Skin of body (tissue), 3 donors: ENCODE measurements at places on chromosomes 3 and 15.
A peak's percentile ranks its signal among the peaks of the same experiment; 100 is the strongest.

DNA sequence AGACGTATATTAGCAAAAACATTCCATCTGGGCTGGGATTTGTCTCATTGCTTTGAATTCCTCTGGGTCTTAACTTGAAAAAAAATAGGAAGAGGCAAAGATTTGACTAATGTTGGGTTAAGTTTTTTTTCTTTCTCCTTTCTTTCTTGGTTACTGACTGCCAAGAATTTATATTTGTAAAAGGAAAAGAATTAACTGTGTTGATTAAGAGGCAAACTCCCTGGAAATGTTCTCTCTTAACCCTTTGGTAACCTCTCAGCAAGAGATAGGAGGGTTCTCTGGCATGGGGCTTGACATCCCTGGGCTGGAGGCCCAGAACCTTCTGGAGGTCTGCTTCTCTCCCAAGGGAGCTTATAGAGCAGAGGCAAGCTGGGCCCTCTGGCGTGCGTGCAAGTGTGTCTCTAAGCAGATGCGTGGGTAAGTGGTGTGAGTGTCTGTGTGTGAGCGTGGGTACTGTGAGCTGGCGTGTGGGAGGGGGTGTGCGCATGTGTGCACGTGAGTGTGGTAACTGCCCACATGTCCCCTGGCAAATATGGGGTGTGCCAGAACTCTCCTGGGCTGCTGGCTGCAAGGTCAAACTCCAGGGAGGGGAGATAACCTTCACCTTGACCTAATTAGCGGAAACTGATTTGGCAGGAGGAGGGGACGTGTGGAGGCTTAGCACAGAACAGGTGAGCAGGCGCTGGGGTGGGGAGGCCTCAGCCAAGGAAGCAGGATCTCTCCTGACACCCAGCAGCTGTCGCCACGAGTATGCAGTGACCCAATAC is 49.4 kb upstream of the MAGEF1 start:
- DNase-seq, result peak; percentile 96

DNA sequence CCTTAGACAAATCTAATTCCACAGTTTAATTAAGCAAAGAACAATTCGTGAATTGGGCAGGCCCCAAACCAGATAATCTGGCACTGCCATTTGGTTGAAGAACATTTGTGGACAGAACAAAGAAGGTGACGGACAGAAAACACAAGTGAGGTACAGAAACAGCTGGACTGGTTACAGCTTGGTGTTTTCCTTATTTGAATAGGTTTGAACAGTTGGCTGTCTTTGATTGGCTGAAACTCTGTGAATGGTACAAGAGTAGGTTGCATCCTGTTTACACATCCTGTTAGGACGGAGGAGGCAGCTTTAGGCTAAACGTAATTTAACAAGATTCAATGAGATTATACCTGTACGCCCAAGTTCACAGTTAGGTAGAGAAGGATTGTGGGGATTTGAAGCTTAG is 114.4 kb downstream of the LPP start:
- DNase-seq, result no peak

DNA sequence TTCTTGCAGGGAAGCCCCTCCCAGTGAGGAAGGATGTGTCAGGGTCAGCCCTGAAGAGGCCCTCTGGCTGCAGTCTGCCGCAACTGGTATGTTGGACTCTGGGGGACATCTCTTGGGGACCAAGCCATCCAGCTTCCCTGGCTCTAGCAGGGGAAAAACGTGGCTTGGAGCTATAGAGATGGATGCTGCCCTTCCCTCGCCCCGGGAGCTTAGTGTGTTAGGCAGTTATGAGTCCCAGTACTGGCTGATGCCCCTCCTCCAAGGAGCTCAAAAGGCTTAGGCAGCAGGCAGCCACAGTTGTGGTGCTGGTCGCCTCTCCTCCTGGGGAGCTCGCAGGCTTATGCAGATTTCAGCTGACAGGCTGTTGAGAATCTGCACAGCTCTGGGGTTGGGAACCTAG is 353.1 kb upstream of the GBE1 start:
- no peak for DNase-seq

DNA sequence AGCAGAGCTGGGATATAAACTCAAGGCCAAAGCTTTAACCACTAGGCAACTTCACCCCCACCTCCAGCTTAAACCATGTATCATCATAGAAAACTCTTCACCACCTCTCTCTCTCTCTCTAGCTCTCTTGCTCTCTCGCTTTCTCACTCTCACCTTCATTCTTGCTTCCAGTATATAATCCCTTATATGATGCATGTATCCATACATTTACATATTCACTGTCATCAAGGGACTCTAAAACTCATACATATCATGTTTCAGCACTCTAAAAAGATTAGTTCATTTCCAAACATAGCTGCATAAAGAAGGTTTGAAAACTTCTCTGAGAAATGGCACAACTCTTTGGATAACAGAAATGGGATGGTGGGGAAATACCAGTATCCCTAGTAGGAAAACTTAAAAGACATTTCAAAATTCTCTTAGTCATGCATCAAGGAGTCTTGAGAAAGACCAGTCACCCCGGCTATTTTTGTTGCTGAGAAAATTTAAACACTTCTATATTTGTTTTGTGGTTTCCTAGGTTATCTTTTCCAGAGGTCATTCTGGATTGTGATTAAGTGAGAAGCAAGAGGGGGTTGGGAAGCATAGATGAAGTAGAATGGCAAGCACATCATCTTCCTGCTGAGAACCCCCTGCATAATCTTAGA is 447.8 kb upstream of the THBS1 start:
- DNase-seq, result no peak

DNA sequence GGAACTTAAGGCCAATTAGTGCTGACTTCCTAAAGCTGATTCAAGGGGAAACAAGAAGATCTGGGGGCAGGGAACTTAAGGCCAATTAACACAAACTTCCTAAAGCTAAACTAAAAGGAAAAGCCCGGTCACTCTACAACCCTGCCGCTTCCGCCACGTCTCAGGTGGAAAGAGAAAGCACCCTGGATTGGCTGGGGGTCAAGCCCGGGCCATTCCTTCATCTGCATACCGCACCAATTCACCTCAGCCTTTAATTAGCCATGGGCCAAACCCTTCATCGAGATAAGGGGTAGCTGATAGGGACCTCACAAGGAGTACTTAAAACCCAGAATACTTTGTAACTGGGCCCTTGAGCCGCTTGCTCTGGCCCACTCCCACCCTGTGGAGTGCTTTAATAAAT is 14.4 kb downstream of the TMPRSS7 start:
- DNase-seq, result no peak

DNA sequence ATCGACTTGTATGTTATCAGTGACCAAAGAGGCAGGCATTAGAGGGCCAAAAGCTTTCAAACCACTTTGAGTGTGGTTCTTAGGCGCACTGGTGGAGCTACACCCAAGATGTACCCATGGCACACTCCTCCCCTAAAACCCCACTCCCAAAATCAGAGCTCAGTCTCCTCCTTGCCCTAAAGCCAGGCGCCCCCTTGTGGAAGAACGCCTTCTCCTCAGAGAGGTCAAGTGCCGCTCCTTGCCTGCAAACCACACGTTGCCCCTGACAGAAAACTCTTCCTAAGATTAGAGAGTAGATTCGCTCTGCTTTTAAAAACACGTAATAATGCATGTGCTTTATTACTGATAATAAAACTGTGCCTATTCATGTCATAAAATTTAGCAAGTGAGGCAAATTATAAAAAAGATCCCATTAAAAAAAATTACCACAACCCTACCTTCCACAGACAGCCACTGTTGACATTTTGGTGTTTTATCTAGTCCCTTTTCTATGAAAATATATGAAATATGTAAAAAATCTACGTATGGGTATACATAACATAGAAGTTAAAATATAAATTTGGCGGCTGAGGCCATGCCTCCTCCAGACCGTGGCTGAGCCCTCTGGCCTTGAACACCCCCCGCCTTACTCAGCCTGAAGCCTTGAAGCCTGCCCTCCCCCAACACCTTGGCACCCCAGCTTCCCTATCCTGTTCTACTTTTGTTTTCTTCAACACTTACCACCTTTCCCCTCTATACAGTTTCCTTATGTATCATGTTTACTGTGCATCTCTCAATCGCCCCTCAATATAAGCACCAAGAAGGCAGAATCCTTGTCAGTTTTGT is 33.5 kb downstream of the BCL2L10 start:
- no peak for DNase-seq

DNA sequence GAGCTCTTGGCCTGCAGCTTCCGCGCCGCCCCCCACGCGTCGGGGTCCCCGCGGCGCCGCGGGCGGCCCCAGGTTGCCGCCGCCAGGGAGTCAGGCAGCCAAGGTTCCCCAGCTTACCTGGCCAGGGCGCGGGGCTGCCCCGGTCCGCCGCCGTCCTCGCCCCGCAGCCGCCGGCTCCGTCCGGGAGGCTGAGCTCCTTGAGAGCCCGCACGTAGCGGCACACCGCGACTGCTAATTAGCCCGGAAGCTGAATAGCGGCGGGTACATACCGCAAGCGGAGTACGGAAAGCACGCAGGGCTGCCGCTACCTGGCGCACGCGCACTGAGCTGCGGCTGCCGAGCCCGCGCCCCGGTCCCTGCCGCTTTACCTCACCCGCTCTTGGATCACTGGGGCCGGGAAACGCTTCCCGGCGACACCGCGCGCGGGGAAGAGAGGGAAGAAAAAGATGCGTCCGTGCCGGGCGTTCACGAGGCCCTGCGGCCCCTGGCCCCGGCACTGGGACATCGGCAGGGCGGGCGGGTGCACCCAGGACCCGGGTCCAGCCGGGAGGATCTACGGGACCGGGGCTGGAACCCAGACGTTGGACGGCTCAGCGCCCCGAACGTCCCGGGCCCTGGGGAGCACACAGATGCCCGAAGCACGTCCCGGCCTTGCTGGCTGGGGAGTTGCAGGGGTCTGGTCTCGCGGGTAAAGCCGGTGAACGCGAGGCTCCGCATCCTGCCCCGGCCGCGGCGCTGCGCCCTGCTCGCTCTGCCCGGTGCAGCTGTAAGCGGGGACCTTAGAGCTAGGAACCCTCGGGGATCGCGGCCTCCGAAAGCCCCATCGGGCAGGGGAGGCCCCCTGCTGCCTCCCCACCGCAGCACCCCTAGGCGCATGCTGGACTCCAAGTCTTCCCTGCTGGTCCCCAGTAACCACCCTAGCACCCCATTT is at the start of gene GOLGA8B:
GOLGA8B (minus strand) TSS at position 253 of the 931 bp plus-strand sequence. CDS start 47,739 bp downstream, outside the sequence.
- no peak for DNase-seq

- DNase-seq, result no peak
Observed at GRCh38 chr3:106552351-106553043, 683.7 kb upstream of the CBLB start.

DNA sequence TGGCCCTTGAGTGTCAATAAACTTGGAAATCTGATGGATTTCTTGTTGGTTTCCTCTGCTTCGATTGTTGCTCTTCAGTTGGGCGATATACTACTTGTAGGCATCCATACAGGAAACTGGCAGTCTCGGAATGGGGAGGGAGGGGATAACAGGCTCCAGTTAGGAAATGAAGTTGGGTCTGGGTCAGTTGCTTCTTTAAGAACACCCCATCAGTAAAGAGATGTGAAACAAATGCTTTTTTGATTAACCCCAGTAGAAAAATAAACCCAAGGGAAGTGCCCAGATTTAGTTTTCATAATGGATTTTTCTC is 681 bp downstream of the CHMP2B start:
- peak; percentile 11 for DNase-seq

GRCh38 chr3:149085828-149086231 is 503 bp downstream of the HLTF start:
- peak; percentile 26 for DNase-seq

- DNase-seq, result no peak
Observed at GRCh38 chr3:182078316-182078715, 366.6 kb downstream of the SOX2 start.

GRCh38 chr3:72665701-72666446 is 182.4 kb downstream of the SHQ1 start:
- no peak for DNase-seq

DNA sequence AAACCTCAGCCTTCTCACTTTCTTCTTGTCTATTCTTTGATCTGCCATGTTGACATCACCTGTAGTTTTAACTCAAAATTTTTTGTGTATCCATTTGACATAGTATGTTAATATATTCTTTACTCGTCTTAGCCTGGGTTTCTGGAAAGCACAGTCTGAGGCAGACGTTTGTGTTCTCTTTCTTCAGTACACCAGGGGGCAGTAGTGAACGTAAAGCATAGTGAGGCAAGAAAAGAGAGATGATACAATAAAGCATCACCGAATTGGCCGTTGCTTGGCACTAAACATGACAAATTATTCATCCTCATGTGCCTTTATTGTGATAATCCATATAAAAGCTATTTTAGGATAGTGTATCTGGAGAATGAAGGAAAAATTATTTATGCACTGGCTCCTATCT is 141.0 kb upstream of the MYRIP start:
- no peak for DNase-seq

GRCh38 chr3:138019281-138020069 is 9.5 kb downstream of the CLDN18 start:
- DNase-seq, result no peak

GRCh38 chr15:81336568-81336967 is 12.6 kb upstream of the STARD5 start:
- DNase-seq, result no peak

- DNase-seq, result no peak
Observed at GRCh38 chr3:42786631-42787030, 13.6 kb upstream of the CCDC13 start.

- DNase-seq, result no peak
Observed at GRCh38 chr3:20245781-20246180, 59.8 kb upstream of the SGO1 start.

GRCh38 chr15:52803467-52804306 is 13.6 kb upstream of the ONECUT1 start:
- no peak for DNase-seq

- no peak for DNase-seq
Observed at GRCh38 chr15:82108489-82109078, 62.8 kb upstream of the MEX3B start.

DNA sequence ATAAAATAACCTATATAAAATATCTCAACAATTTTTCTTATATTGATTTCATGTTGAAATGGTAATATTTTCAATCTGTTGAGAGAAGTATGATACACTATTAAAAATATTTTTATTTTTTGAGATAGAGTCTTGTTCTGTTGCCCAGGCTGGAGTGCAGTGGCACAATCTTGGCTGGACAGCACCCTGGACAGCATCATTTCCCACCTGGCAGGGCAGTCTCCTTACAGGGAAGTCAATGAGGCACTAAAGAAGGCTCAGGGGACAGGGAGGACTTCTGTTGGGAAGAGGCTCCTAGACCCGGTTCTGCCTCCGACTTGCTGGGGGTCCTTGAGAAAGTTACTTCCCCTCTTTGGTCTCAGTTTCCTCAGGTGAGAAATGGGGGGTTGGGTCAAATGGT is 9.4 kb downstream of the GOLGA6L2 start:
- no peak for DNase-seq

DNA sequence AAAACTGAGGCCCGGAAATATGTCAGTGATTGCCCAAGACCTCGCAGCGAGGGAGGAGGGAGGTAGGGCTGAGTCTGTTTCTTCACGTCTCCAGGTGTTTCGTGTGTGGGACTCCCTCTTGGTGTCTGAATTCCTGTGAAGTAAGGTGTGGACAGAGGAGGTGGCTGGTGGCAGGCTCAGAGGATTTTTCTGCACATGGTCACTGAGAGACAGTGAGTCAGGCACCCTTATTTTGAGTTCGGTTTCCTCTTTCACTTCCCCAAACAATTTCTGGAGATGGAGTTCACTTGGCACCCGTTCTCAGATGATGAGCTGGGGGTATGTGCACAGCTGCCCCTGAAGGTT is 46.3 kb upstream of the VPS8 start:
- DNase-seq, result no peak
